Activated T-helper 1 cell treated with anti-CD3 and anti-CD28 coated beads, Interleukin-2, amount 50 U/mL, for 16 hours (primary cell): ENCODE measurements at places on chromosomes 1 and 21.

GRCh38 chr1:244965185-244966030 lies 101.1 kb upstream of the HNRNPU start:
- no peak for DNase-seq

- DNase-seq, result no peak
These were observed 215.7 kb downstream of the DSCAM start for GRCh38 chr21:40631211-40631610.

DNA sequence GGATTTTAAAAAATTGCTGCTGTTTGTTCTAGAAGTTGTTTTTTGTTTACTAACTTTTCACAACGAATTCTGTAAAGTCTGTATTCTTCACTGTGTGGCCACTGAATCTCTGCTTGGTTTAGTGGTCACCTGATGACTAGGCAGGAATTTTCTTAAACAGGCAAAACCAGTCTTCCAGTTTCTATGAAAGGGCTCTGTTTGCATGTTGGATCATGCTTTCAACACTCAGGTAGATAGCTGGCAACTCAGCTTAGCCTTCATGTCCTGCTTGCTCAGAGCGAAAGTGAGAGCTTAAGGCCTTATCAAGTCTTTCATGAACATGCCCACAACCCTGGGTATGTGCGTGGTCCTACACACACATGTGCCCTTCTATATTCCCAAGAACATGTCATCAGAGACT lies 52.4 kb upstream of the CCDC190 start:
- DNase-seq, result no peak

GRCh38 chr1:22681556-22682276 lies 28.7 kb downstream of the C1QB start:
- no peak for DNase-seq

DNA sequence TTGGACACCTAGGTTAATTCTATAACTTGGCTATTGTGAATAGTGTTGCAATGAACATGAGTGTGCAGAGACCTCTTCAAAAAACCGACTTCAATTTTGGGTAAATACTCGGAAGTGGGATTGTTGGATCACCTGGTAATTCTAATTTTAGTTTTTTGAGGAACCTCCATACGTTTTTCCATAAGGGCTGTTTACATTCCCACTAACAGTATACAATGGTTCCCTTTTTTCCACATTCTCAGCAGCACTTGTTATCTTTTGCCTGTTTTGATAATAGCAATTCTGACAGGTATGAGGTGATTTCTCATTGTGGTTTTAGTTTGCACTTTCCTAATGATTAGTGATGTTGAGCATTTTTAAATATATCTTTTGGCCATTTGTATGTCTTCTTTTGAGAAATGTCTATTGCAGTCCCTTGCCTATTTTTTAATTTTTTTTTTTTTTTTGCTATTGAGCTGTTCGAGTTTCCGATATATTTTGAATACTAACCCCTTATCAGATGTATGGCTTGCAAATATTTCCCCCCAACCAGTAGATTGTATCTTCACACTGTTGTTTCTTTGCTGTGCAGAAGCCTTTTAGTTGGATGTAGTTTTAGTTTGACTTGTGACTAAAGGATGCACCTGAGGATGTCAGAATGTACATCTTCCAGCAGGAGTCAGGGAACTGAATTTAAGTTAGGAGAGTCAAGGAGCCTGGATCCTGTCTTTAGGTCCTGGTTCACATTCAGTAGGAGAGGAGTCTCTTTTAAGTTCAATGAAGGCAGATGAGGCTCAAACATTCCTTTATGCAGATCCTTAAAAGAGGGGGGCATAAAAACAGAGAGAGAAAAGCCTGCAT lies 120.0 kb downstream of the S1PR1 start:
- no peak for DNase-seq

- DNase-seq, result no peak
These were observed 186.1 kb downstream of the NTNG1 start for GRCh38 chr1:107326824-107327445.

GRCh38 chr1:2588661-2589430 lies 2.3 kb downstream of the PRXL2B start:
- no peak for DNase-seq

DNA sequence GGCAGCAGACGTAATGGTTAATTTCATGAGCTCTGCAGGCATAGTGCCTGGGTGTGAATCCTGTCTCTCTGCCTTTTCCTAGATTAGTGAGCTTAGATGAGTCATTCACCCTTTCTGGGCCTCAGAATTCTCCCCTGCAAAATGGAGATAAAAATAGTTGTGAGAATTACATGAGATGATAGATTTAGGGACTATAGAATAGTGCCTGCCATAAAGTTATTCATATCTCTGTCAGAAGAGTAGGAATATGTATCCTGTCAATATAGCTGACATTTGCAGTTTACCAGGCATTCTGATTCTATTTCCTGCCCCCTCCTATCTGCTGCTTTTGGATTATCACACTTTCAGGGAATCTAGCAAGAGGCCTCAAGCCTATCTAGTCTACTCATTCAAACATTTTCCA lies 112.0 kb downstream of the PDE4B start:
- no peak for DNase-seq

DNA sequence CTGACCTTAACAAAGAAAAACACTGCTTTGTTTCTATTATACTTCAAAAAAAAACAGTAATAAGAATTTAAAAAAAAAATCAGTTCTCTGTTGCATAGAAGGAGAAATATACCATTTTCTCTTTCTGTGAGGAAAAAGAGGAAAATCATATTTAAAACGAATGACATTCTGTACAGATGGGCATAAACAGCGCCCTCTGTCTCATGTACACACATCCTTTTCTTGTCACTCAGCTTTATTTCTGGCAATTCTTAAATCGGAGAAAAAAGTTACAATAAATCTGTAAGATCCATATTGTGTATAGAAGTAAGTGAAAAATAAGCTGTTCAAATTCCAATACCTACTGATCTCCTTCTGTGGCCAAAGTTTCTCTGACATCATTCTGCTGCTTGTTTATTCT lies 245.4 kb downstream of the SMYD3 start:
- no peak for DNase-seq

DNA sequence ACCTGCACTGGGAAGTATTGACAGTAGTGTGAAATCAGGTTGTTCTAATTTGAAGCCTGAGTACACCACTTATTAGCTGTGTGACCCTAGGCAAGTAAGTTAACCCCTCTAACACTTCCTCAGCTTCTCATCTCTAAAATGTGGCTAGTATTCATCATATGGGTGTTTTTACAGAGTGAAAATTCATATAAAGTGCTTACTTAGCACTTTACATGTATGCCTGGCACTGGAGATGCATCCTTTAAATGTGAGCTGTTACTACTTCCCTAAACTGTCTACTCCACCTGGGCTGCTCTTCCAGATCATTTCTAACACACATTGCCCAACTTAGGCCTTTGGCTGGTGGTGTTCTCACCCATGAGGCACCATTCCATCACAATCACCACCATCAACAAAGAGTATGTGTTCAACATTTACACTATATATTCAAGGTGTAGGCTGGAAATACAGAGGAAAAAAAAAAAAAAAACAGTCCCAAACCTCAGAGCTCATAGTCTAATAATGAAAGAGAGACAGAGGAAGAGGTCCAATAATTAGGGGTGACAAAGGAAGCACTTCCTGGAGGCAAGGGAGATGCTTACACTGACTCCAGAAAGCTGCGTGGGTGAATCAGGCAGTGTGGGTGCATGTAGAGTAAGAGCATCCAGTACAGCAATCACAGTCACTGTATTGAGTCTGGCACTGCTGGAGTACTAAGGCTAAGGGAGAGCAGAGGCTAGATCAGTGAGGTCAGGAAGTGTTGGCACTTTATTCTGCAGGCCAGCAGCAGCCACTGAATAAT lies 3.6 kb downstream of the STX6 start:
- DNase-seq, result no peak

GRCh38 chr1:116316373-116316772 lies 56.7 kb upstream of the ATP1A1 start:
- no peak for DNase-seq

GRCh38 chr1:2636733-2637132 lies 3.9 kb upstream of the MMEL1 start:
- DNase-seq, result no peak

GRCh38 chr1:27068922-27069321 lies 56.3 kb upstream of the TENT5B start:
- no peak for DNase-seq

- DNase-seq, result no peak
These were observed 40.4 kb upstream of the ACTRT2 start for GRCh38 chr1:2980849-2981248.

- no peak for DNase-seq
These were observed 30.4 kb upstream of the PDE4B start for GRCh38 chr1:65762081-65762862.

DNA sequence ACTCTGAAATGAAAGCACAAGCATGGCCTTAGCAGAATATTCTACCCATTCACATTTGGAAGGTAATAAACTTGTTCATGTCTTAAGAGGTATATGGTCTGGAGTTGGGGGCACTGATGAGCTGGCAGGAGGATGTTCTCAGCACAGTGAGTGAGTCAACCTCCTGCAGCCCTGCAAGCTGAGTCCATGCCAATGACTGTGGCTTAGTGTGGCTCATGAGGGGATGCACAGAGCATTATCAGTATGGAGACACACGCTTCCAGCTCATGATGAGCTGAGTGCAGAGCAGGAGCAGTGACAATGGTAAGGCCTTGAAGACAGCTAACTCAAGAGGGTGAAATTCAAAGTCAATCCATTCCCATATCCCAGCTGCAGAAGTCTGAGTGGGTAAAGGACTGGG lies 102.3 kb downstream of the TNFSF18 start:
- DNase-seq, result no peak

DNA sequence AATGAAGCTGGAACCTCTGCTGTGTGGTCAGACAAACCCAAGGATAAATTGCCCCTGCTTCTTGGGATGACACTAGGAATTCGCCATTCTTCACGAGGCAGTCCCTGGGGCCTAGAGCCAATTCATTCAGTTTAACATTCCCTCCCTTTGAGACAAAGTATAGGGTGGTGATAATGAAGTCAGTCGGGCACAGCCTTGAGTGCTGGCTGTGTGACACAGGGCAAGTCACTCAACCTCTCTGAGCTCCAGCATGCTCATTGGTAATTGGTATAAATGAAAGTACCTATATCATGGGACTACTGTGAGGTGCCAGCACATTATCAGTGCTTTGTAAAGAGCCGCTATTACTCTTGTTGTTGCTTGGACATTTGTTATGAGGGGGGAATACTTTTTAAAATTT lies 64.9 kb upstream of the DIRAS3 start:
- no peak for DNase-seq

DNA sequence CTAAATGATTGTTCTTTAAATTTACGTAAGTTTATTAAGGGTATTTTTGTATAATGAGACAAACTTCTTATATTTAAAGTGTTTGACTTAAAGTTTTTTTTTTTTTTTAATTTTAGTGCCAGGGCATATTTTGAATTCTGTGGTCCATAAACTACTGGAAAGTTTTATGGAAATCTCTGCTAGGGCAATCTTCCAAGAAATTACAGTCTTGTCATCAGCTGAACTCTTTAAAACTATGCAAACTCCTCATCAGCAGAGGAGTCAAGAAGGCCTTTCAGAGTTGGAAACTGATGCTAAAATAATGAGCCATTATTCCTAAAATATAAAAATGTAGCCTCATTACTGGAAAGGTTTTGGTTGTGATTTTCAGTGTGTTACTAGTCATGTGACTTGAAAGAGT lies 1201.9 kb downstream of the BRINP3 start:
- DNase-seq, result no peak

- no peak for DNase-seq
These were observed 80.5 kb downstream of the ENAH start for GRCh38 chr1:225572422-225572821.

DNA sequence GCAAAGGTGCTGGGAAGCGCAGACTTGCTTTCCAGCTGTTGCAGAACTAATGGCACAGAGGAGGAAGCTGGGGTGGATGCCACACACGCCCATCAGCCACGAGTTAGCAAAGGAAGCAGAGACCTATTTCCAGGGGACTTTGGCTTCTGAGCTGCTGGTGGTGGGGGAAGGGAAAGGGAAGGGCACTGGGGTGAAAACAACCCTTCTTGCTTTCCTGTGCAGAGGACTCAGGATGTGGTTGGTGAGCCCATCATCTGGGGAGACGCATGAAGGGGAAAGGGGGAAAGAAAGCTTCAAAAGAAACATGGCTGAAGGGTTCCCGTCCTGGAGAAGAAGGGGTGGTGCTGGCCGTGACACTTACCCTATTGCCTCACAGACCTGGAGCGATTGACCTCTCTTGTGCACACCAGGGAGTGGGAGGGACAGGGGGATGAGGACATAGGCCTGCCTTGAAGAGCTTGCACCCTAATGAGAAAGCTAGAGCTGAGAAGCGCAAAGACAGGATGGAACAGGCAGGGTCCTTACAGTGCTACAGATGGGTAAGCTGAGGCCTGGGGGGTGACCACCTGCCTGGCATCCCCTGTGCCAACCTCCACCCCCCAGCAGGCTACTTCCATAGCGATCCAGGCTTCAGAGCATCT lies 140.8 kb upstream of the RAB4A start:
- DNase-seq, result no peak

DNA sequence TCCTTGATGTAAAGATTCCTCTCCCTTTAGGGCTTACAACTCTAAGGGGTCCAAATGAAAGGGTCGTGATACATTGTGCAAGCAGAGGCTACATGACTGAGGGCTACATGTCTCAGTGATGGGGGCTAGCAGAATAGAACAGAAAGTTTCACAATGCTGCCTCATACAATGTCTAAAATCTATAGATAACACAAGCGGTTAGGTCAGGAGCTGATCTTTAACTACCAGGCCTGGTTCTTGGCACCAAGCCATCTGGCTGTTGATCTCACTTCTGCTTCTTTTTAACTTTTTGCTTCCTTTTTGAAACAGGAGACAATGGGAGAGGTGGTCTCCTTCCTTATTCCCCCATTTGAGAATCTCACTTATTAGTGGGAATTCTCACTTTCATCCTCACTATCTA lies 710.2 kb downstream of the AMY1C start:
- DNase-seq, result no peak

DNA sequence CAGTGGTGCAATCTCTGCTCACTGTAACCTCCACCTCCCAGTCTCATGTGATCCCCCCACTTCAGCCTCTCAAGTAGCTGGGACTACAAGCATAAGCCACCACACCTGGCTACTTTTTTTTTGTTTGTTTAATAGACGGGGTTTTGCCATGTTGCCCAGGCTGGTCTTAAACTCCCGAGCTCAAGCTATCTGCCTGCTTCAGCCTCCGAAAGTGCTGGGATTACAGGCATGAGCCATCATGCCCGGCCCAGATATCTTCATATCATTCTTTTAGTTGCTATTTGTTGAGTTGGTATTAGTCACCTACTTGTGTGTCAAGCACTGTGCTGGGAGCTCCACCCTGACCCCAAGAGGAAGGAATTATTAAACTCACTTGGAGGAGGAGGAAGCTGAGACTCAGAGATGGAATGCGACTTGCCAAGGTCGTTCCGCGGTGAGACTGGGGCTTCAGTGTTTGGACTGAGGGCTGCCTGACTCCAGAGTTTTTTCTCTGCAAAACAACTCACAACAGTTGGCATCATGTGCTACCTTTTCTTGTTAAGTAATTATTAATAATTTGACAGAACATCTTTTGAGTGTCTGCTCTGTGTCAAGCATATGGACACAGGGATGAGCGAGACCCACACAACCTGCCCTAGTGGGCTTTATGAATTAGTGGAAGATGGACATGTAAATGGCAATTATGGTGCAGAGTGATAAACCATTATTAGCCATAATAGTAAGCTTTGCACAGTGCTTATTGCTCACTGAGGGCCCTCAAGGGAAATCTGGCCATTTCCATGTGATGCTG lies 132.0 kb downstream of the FOXD2 start:
- no peak for DNase-seq
